ENCODE measurements at places on chromosomes 3 and 15. TPM values are rescaled to one million over a fixed set of nuclear protein-coding genes. Genes with fewer than 3 reads are reported as not detected.

RARRES1 gene
- 0.29 TPM for total RNA-seq

PRICKLE2 gene
- 20.6 TPM for total RNA-seq

DAPK2 gene
- 5.4 TPM for total RNA-seq

NAALADL2 gene
- 12.2 TPM for total RNA-seq

PRSS50 gene
- total RNA-seq = not detected

TM4SF4 gene
- 0.89 TPM for total RNA-seq

SLC24A5 gene
- total RNA-seq = not detected

TGM4 gene
- total RNA-seq = not detected

RBM5 gene
- total RNA-seq = 75.9 TPM

FANCD2OS gene
- total RNA-seq = not detected

ZBTB20 gene
- total RNA-seq = 11.4 TPM

PCLAF gene
- total RNA-seq = 60.9 TPM

KATNBL1 gene
- total RNA-seq = 28.5 TPM

DNASE1L3 gene
- not detected for total RNA-seq

PLA2G4D gene
- not detected for total RNA-seq

CEMIP gene
- total RNA-seq = 51.4 TPM

CDHR4 gene
- total RNA-seq = not detected

ROBO2 gene
- total RNA-seq = 0.36 TPM

UBAP1L gene
- 0.78 TPM for total RNA-seq

UROC1 gene
- not detected for total RNA-seq

HYAL2 gene
- total RNA-seq = 53.2 TPM

SUSD5 gene
- total RNA-seq = 0.38 TPM

FOXL2 gene
- 1.3 TPM for total RNA-seq

MST1R gene
- total RNA-seq = 0.34 TPM

TSC22D2 gene
- 46.2 TPM for total RNA-seq

HEMK1 gene
- 21.3 TPM for total RNA-seq

SNX22 gene
- 0.13 TPM for total RNA-seq

ARHGEF26 gene
- total RNA-seq = not detected

SLCO2A1 gene
- total RNA-seq = 0.17 TPM

ACTC1 gene
- 15.3 TPM for total RNA-seq

COL8A1 gene
- total RNA-seq = 58.1 TPM

SENP8 gene
- total RNA-seq = 3.5 TPM

TFG gene
- total RNA-seq = 146 TPM

TMEM89 gene
- total RNA-seq = not detected

SLC25A20 gene
- total RNA-seq = 24.9 TPM

PPP1R14D gene
- not detected for total RNA-seq

RHCG gene
- total RNA-seq = not detected

AGBL1 gene
- total RNA-seq = not detected

ASB14 gene
- total RNA-seq = not detected

TMEM40 gene
- total RNA-seq = not detected

FAM81A gene
- 0.08 TPM for total RNA-seq

SERINC4 gene
- total RNA-seq = not detected

ETV5 gene
- total RNA-seq = 66.3 TPM

LMOD3 gene
- not detected for total RNA-seq

CNTN3 gene
- 10.6 TPM for total RNA-seq

GPR62 gene
- total RNA-seq = not detected

COL6A5 gene
- not detected for total RNA-seq

CCDC54 gene
- not detected for total RNA-seq

ZMYND10 gene
- 0.27 TPM for total RNA-seq

CACNA2D3 gene
- 0.24 TPM for total RNA-seq

COMMD2 gene
- 28.4 TPM for total RNA-seq

SOX14 gene
- not detected for total RNA-seq
